ENCODE measurements at places on chromosomes 3 and 15. TPM values are rescaled to one million over a fixed set of nuclear protein-coding genes. Genes with fewer than 3 reads are reported as not detected.

- no peak for DNase-seq
Observed at GRCh38 chr15:57972864-57973263, 92.6 kb downstream of the ALDH1A2 start.

CEP19 gene
- total RNA-seq, result not detected

DNA sequence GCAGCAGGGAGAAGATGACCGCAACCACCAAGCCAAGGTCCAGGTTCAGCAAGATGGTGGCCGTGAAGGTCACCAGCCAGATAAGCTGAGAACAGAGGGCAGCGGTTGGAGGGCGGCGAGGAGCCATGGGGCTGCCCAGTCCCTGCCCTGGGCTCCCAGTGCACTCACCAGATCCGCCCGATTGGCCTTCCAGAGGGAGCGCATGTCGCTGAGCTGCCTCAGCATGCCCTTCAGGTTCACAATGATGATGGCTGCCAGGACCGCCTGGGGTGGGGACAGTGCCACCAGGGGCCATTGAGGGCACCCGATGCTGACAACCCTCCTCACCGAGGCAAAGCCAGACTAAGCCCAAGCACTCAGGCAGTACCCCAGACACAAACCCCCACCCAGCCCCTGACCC lies 5.4 kb downstream of the SLC26A6 start:
- DNase-seq, result no peak

DNA sequence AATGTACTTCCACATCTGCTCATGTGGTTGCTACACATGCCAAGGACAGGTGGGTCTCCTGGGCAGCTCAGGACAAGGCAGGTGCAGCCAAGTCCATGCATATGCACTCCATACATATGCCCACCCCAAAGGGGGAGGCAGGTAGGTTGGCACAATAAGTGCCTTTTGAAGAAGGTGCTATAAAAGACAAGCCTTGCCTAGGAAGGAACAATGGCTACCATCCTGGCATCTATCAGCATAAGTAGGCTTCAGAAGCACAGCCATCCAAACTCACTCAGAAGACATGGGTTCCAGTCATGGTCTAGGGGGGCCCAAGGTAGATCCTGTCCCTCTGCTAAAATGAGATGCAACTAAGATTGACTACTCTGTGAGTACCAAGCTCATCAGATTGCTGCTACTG lies 34.6 kb downstream of the NBEAL2 start:
- DNase-seq, result peak; percentile 27

GRCh38 chr3:77414881-77415280 lies 375.0 kb downstream of the ROBO2 start:
- no peak for DNase-seq

CD80 gene
- total RNA-seq, result 0.14 TPM

- no peak for DNase-seq
Observed at GRCh38 chr3:66592927-66593625, 92.3 kb upstream of the LRIG1 start.

- no peak for DNase-seq
Observed at GRCh38 chr3:186965141-186965879, 35.0 kb downstream of the ST6GAL1 start.
